ENCODE measurements at places on chromosomes 4 and X. TPM values are rescaled to one million over a fixed set of nuclear protein-coding genes. Genes with fewer than 3 reads are reported as not detected.
A peak's percentile ranks its signal among the peaks of the same experiment; 100 is the strongest.

Gene VCX2
- not detected for total RNA-seq

Gene IL3RA
- 8.5 TPM for total RNA-seq

Gene AIMP1
- 46.9 TPM for total RNA-seq

Gene BEX1
- 7.3 TPM for total RNA-seq

DNA sequence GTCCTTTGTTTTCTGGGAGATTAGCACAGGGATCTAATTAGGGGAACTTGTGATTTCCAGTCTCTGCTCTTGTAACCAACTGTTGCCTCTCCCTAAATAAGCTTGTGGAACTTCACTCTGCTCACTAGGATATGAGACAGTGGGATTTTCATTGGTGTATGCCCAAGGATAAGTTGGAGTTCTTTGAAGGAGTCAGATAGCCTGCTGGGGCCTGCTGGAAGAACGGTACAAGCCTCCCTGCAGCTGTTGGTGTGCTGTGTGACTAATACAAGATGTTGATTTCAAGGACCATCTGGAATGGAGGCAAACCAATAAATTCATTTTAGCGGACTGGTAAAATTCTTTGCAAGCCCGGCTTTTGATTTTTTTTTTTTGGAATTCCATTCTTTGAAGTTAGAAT, 167.0 kb downstream of the AASDH start:
- no peak for DNase-seq

GRCh38 chr4:6573551-6573950, 1.4 kb upstream of the MAN2B2 start:
- DNase-seq = no peak

DNA sequence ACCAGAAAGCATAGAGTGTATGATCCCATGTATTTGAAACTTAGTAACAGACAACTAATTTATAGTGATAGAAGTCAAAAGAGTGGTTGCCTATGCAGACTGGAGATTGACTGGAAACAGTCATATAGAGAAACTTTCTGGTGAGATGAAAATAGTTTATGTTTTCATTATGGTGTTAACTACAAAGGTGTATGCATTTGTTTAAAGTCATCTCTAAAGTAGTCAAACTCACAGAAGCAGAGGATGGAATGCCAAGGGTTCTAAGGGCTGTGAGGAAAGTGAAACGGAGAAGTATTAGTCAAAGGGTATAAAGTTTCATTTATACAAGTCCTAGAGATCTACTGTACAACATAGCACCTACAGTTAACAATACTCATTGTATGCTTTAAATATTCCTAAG, 45.8 kb downstream of the ENOX2 start:
- DNase-seq = no peak

DNA sequence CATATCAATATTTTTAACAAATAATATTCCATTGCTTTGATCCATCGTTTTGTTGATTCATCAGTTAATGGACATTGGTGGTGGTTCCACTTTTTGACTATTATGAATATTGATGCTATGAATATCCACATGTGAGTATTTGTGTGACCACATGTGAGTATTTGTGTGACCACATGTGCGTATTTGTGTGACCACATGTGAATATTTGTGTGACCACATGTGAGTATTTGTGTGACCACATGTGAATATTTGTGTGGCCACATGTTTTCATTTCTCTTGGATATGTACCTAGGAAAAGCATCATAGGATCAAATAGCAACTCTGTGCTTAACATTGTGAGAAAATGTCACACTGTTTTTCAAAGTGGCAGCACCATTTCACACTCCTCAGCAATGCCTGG, 433.6 kb upstream of the FRG1 start:
- no peak for DNase-seq

DNA sequence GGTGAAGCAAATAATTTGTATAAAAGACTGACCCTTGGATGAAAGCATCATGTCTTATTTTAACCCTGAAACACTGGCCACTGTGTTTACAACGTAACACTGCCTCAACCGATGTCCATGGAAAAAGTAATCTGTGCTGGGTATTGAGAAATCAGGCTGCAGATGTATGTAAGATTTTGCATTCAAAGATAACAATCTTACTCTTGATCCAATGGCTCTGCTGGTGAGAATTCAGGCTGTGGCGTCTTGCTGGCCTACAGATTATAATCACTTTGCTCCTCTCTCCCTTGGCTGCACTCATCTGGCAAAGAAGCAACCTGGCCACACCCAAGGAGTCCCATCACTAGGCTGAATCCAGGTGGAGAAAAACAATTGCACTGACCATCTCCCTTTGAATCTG, 7.5 kb downstream of the ADGRA3 start:
- no peak for DNase-seq

DNA sequence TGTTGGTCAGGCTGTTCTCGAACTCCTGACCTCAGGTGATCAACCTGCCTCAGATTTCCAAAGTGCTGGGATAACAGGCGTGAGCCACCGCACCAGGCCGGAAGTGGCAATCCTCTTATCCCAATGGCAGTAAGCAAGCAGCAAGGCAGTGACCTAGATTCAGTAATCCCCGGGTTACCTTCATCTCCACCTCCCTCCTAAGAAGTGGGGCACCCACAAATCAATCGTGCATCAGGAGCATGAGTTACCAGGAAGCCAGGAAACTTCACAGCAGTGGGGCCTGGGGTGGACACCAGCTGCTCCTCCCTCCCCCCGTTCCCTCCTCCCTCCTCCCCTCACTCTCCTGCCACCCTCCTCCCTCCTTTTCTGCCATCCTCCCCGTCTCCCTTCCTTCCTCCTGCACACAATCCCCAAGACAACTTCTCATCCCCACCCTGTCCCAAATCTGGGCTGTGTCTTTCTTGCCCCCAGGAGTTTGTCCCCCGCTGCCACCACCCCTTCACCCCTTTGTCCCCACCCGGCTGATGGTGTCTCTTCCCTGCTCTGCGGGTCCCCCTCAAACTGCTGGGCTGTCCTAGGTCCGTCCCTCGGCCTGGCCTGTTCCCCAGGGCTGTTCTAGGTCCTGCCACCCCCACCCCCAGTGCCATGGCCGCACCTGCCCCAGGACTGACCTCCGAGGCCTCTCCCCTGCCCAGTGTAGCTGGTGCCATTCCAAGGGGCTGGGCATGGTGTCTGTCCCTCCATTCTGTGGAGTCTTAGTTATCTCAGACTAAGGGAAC, 2.2 kb downstream of the PDE6B start:
- DNase-seq = no peak

DNA sequence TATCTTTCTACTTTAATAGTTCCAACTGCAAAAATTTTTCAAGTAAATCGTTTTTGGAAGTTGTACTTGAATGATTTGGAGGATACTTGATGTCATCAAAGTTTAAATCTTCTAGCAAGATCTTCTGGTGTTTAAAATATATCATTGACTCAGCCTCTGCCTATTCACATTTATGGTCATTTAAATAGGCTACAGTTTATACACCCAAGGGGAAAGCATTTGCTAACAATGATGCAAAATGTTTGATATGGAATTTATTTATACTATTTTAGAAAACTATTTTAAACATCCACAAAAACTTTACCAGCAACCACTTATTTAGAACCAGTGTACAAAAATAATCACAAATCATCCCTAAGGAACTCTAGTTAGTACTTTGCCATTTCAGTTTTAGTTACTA, 123.3 kb upstream of the STIM2 start:
- no peak for DNase-seq

GRCh38 chr4:93201471-93202096, 627.0 kb upstream of the ATOH1 start:
- DNase-seq = no peak

DNA sequence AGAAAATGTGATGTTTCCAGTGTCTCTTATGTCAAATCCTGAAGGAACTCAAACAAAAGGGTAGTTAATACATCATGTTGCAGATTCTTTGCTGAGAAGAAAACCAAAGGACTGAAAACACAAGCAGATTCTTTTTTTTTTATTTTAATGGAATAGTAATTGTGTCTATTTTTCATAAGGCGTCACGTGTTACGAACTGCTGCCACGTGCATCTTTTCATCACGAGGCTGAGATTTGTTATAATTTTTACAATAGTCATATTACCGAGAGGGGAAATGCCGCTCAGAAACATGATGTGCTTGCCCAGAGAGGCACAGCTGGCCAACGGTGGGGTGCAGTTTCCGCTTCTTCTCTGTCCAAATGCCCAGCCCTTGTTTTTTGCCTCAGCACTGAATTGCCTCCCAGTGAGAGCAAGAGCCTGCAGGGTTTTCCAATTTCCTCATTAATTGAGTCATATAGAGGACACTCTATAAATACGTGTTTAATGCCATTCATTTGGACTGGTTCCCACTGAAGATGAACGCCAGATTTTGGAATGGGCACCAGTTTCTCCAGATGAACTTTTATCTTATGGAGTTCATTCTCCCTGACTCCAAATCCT, 225.3 kb downstream of the STK32B start:
- no peak for DNase-seq

- DNase-seq = no peak
Observed at GRCh38 chr4:173763389-173763788, 233.4 kb upstream of the HAND2 start.

GRCh38 chr4:106041294-106042002, 146.2 kb downstream of the NPNT start:
- DNase-seq = no peak

DNA sequence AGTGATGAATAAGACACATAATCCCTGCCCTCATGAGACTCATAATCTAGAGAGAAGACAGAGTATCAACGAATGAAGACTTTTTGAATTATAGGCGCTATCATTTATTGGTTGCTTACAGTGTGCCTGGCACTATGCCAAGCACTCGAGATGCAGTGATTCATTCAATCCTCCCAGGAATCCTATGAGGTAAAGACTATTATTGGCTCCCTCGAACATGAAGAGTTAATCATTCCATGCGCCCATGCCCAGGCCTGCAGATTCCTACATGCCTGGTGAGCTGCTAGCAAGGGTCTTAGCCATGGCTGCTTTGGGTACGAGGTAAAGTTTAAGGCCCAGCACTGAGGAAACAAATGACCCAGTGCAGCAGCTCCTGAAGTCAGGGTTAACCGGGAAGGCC, 47.0 kb downstream of the TEX13B start:
- no peak for DNase-seq

DNA sequence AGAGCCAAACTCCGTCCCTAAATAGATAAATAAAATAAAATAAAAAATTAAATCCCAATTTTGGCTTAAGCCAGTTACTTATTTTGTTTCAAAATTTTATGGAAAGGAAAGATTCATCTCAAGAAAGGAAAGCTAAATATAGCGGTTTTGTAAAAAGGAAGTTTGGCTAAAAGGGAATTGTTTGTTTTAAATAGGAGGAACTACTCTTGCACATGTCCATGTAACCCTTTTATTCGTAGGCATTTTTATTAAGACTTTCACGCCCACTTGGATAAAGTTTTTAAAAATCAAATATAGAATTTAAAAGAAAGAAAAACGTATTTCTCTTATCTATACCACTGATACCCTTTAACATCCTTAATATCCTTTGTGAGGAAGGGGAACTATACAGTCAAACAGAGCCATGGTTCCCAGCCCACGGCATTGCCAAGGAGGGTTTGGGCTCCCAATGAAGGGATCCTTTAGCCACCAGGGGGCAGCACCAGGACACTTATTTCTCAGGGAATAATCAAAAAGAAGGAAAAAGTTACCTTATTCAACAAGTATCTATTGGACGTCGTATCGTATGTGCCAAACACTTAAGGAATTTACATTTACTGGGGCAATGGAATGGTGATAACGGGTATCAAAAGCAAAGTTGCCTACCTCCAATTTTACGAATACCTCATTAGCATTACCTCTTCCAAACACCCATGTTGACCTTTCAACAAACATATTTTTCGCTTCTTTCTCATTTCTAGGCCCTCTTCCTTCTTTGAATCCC, 27.7 kb downstream of the CDKN2AIP start:
- DNase-seq = peak; percentile 67

DNA sequence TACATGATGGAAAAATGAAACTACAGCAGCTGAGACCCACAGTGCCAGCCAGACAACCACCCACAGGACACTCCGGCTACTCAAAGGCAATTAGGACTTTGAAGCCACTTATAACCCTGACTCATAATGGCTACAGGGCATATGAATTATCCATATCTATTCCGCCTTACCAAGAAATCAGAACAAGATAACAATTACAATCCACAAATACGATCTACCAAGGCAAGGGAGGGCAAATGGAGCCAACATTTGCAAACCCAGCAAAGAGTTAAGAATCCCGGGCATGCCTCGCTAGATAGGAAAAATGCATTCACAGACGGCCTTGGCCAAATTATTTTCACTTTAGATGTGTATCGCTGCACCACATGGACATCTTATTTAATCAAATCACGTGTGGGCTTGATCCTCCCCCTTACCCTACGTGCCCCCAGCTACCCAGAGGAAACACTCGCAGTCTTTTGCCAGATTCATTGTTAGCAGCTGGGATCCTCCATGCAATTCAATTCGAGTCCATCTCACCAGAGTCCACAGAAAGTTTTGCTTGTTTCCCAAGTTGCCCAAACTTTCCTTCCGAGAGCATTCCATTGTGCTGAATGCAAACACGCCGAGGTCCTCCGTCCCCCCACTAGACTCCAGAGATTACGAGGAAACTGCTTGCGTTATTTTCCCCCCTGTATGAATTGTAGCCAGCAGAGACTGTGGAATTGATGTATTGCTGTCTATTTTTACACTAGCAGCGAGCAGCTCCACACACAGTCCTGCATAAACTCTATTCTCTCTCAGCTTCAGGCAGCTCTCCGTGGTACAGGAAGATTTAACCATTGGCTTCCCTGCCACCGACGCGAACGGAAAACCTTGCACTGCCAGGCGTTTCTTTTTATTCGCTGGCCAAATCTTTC, 1.2 kb downstream of the PPARGC1A start:
- DNase-seq = no peak

DNA sequence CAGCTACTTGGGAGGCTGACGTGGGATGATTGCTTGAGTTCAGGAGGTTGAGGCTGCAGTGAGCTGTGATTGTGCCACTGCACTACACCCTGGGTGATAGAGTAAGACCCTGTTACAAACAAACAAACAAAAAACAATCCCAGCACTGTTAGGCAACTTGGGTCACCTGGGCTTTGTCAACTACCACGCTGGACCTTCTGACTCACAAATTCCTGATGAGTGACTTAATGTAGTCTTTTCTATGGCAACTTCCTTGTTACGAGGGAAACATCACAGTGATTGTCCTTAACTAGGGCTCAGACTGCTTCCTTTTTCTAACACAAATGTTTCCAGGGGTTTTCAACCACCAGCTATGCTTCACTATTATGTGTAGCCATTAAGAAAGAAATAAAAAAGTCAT, 128.8 kb upstream of the GPC4 start:
- DNase-seq = no peak

DNA sequence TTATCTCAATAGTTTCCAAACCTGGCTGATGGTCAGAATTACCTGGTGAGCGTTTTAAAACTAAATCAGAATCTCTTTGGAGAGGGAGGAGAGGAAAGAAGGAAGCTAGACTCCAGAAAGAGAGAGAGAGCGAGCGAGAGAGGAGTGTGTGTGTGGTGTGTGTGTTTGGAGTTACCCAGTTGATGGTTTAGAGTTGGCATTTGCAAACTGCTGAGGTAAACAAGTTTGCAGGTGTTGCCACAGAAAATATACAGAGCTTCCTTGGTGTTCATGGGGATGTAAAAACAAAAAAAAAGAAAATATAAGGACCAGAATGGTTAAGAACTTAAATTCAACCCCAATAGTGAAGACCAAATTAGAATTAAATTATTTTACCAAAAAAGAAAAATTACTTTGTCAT, 26.4 kb upstream of the LAP3 start:
- DNase-seq = no peak
